ENCODE measurements at places on chromosomes 5 and 9.

DNA sequence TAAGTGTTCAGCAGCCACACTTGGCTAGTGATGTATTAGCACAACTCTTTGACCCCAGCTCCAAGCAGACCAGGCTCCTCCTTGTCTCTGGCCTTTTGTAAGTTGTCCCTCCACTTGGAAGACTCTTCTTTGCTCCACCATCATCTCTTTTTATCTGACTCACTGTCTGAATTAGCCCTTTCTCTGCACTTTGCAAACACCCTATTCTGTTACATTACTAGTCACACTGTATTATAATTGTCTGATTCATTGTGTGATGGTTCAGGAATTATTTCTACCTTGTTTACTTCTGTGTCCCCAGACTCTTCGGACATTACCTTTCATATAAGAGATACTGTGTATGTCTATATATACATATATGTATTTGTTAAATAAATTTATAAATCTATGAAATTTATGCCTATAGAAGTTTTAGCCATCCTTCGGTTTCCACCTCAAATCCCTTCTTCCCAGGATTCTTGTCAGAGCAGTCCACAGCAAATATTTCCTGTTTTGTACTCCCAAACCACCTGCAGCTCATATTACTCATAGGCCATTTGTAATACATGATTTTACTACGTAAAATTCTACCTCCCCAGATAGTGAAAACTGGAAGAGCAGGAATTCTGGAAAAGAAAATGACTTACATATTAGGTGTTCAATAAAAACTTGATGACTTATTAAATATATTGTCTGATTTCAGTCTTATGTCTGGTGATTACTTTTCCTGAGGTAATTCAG lies 69.0 kb downstream of the MTAP start:
- no peak for DNase-seq

GRCh38 chr5:74504463-74504862 lies 136.1 kb downstream of the ENC1 start:
- no peak for DNase-seq

GRCh38 chr9:133340916-133341315 lies 4.9 kb upstream of the SURF6 start:
- DNase-seq: no peak

DNA sequence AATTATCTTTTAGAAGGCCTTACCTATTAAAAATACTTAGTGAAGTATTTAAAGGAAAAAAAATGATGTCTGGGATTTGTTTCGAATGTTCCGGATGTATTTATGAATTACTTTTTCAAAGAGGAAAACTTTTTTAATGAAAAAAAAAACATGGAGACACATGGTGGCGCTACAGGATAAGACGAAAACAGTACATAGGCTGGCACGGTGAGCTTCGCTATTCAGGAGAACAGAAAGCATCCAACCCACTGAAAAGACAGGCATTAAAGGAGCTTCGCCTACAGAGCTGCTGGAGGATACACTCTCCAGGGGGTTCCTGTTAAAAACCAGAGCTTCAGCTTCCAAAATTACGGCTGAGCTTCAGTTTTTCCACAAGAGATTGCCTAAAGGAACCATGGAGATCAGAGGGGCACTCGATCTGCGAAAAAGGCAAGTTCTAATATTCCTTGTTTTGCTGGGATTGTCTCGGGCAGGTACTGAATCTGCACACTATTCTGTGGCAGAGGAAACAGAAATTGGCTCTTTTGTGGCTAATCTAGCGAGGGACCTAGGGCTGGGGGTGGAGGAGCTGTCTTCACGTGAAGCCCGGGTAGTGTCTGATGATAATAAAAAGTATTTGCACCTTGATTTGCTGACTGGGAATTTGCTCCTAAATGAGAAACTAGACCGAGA lies at the start of gene PCDHB14:
PCDHB14 (plus strand) TSS at position 232 of the 672 bp plus-strand sequence; CDS start at position 395, 163 bp downstream.
- peak; percentile 56 for DNase-seq
